HS-27A (cell line): ENCODE measurements at places on chromosomes 4 and X.

GRCh38 chr4:101813604-101814003 is 23.1 kb downstream of the BANK1 start:
- no peak for DNase-seq

- DNase-seq, result no peak
Measured at GRCh38 chr4:37604461-37604860, 81.7 kb downstream of the RELL1 start.

GRCh38 chr4:56961107-56961500 is 16.3 kb downstream of the NOA1 start:
- DNase-seq, result no peak

DNA sequence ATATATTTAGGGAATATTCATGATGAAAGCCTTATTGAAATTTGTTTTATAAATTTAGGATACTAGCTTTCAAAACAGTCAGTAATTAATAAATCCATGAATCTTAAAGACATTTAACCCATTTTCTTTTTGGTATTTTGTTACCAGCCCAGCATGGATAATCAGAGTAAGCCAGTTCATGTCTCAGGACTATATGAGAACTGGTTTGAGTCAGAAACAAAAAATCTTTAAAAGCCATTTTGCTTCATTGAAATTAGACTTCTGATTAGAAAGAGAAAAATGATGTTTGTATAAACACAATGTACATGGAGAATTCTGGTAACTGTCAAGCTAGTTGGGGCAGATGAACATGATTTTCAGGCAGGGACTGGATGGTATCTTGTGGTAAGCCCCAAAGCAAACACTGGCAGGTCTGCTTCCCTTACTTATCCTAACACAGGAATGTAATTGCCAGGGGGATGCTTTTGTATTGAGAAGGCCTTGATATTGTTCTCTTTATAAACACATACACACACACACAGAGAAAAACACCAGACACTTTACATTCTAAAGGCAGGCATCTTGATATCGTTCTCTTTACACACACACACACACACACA is 9.4 kb downstream of the ARHGAP10 start:
- DNase-seq, result no peak

- no peak for DNase-seq
Measured at GRCh38 chrX:153974003-153974725, 1.6 kb downstream of the TMEM187 start.

DNA sequence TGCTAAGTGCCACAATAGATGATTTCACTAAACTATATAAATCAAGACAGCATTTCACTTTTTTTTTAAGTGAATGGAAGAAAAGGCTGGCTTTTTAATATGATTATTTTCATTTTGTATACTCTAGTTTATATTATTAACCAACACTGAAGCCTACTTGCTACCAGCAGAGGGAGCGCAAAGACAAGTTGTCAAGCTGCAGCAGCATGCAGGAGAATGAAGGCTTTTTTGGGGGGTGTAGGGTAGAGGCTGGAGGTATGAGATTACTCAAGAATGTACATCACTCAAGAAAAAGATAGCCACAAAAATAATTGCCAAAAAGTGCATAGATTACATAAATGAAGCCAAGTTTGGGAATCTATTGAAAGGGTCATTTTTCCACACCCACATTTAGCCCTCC is 519.5 kb downstream of the FGF13 start:
- no peak for DNase-seq

GRCh38 chrX:19152762-19153161 is 30.5 kb upstream of the ADGRG2 start:
- peak; percentile 20 for DNase-seq

- DNase-seq, result no peak
Measured at GRCh38 chrX:129845616-129846190, 2.0 kb upstream of the ZDHHC9 start.

GRCh38 chr4:151436093-151436518 is 27.1 kb downstream of the FHIP1A start:
- DNase-seq, result no peak

GRCh38 chrX:108584617-108585211 is 145.1 kb downstream of the COL4A5 start:
- DNase-seq, result no peak

- DNase-seq, result no peak
Measured at GRCh38 chr4:54540931-54541330, 116.8 kb upstream of the KIT start.

- DNase-seq, result no peak
Measured at GRCh38 chr4:121778991-121779628, 14.1 kb upstream of the SMIM43 start.

DNA sequence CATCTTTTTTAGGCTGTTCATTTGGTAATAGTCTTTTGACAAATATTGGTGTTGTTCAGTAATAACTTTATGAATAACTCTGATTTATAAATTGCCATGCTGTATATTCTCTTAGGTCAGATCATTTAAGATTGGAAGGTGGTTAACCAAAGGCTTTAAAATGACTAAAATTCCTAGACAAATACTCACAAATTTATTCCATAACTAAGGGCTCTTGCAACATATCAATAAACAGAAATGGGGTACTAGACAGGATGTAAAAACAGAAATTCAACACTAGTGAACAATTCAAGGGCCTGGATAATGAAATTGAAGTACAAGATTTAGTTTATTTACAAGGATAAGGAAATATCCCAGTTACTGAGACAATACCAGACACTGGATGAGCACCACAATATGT is 328.6 kb downstream of the PCDH19 start:
- DNase-seq, result no peak
